ENCODE measurements at places on chromosomes 7 and 10.

- DNase-seq = no peak
Observed at GRCh38 chr7:30019387-30019786, 7.1 kb downstream of the FKBP14 start.

- DNase-seq = no peak
Observed at GRCh38 chr7:30091491-30091912, 43.3 kb upstream of the MTURN start.

DNA sequence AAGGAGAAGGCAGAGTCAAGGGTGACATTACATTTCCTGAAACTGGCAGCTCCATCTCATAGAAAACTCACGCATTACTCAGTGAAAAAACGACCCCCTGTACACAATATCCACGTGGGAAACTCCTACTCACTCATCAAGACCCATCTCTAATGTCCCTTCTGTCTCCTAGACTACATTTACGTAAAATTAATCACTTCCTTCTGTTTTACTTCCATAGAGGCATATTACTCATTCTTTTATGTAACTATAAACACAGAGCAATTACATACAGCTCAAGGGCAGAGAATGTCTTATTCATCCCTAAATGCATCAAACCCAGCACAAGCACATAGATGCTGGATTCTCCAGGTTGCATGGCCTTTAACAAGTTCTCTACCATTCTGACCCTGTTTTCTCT lies 281.8 kb downstream of the KCNMA1 start:
- DNase-seq = no peak

DNA sequence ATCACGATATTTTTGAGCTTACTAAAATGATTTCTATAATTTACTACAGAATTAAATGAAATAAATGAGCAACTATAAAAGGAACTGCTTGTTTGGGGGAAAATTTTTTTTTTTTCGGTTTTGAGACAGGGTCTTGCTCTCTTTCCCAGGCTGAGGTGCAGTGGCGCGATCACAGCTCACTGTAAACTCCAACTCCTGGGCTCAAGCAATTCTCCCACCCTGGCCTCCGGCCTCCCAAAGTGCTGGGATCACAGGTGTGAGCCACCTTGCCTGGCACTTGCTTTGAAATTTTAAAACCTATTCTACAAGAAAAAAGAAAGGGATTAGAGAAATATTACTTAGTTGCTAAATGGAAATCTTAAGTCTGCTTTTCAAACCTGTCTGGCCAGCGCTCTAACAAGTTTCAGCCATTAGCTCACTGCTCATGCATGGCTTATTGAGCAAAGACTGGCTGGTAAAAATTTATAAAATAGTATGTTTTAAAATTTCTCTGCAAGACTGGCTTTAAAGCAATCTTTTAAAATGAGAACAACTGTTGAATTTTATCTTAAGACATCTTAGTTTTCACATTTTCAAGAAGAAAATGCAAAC lies 144.0 kb downstream of the ATE1 start:
- DNase-seq = no peak

GRCh38 chr7:85630904-85631600 lies 444.2 kb upstream of the SEMA3D start:
- peak; percentile 70 for DNase-seq

DNA sequence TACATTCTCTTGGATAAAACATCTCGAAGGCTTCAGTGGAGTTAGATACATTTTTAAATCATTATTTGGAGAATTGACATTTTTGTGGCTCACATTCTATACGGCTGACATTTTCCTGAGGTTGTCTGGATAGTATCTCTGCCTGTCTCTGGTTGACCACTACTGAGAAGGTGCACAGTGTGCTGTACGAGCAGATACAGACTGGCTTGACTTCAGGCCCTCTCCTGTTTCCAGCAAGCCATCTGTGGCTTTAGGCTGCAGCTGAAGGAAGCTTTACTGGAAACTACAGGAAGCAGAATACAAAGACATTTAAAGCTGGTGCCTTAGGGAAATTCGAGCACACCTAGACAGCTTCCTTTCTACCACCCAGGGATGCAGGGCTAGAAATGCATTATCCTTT lies 39.3 kb upstream of the RSU1 start:
- peak; percentile 16 for DNase-seq

All from DMS153 (cell line).